ENCODE measurements at places on chromosomes 5 and 9.

DNA sequence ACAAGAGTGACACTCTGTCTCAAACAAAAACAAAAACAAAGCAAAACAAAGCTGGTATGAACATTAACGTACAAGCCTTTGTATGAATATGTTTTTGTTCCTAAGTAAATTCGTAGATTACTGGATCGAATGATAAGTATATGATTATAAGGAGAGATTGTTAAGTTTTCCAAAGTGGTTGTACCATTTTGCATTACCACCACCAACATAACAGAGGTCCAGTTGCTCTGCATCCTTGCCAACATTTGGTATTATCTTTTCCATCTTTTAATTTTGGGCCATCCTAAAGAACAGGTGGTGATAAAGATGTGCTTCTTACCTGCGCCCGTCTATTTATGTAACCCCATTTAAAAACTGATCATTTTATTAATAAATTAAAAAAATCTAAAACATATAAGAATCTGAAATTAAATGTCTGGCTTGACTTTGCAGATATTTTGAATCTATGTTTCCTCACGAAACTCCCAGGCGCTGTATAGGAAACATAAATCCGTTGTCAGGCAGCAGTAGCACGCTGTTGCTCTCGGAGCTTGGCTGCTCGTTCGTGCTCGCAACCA lies 593 bp upstream of the NAA35 start:
- no peak for DNase-seq

DNA sequence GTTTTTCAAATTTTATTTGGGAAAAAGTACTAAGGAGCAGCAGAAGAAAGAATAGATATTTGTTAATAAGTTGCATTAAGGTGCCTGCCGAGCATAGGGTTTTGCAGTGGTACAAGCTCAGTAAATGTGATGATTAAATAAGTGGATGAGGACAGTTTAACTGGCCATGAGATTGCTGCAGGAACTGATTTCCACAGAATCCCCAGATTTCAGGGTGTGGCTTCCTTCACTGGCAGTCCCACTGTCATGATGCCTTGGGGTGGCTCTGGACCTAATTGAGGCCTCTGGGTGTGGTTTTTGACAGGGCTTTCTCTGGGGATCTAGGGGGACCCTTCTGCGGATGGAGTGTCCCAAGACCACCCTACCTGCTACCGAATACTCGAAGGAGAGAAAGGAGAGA lies 1.4 kb downstream of the PHF24 start:
- no peak for DNase-seq

DNA sequence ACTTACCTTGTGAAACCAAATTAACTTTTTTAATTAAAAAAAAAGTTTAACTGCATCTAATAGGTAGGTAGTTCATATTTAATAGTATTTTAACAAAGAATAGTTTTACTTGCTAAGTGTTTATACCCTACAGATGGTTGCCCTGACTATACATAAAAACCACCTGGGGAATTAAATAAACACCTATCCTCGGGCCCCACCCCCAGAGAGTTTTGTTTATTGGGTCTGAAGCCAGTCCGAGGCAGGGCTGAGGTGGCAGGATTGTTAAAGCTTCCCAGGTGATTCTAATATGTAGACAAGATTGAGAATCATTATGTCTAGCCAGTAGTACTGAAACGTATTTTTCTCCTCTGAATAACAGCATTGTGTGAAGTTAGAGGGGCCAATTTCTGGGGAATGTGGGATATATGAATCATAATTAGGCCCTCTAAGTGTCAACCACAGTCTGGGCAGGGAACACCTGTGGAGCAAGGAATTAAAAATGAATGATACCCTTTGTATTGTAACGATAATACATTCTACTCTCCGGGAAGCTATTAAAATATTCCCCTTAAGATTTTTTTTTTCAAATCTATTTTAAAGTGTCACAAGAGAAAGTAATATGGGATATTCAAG lies 5.6 kb upstream of the PAM start:
- no peak for DNase-seq

DNA sequence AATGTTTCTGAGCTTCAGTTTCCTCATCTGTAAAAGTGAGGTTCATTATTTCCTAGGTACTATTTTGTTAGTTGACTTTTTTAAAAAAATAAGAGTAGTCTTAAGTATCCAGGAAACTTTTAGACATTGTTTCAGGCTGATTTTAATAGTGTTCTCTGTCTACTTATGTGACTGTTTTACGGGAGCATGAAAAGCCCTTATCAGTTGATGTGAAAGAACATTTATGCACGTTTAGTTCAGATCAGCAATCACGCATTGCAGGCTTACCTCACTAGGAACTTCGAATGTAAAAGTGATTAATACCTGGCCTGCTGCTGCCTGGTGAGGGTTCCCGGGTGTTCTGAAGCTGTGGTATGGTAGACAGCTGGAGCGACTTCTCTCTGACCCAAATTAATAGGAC lies 8.1 kb downstream of the SNX18 start:
- no peak for DNase-seq

GRCh38 chr5:156687514-156687913 lies 162.6 kb upstream of the PPP1R2B start:
- DNase-seq, result no peak

DNA sequence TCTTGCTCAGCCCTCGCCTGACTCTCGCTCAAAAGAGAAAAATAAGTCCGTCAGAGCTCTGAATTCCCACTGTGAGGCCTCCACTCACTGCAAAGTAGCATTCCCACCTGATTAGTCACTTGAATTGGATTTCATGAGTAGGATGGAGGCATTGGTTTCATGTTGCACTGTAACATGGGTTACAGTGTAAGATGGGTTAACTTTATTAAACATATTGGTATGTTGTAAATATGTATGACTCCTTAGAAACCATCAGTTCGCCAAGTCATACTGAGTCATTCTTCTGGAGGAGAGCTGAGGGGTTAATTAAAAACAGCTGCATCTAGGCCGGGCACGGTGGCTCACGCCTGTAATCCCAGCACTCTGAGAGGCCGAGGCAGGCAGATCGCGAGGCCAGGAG lies 93.8 kb upstream of the BNC2 start:
- DNase-seq, result no peak

GRCh38 chr9:79976257-79977073 lies 404.7 kb downstream of the TLE4 start:
- no peak for DNase-seq

GRCh38 chr9:14322211-14323082 lies 8.5 kb upstream of the NFIB start:
- peak; percentile 76 for DNase-seq

GRCh38 chr5:82436291-82436690 lies 158.1 kb upstream of the RPS23 start:
- DNase-seq, result no peak

DNA sequence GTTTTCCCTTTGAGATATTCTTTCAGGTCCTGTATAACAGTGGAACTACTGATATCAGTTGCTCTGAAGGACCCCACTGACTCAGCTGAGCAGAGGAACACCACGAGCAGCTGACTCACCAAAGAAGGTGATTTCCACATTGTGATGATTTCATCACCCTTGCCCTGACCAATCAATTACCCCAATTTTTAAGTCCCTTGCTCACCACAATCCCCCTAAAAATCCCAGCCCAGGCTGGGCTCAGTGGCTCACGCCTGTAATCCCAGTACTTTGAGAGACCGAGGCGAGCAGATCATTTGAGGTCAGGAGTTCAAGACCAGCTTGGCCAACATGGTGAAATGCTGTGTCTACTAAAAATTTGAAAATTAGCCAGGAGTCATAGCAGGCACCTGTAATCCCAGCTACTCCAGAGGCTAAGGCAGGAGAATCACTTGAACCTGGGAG lies 125.3 kb upstream of the ABCA1 start:
- DNase-seq, result peak; percentile 79

- no peak for DNase-seq
Measured at GRCh38 chr5:87787625-87788256, 375.0 kb upstream of the CCNH start.

DNA sequence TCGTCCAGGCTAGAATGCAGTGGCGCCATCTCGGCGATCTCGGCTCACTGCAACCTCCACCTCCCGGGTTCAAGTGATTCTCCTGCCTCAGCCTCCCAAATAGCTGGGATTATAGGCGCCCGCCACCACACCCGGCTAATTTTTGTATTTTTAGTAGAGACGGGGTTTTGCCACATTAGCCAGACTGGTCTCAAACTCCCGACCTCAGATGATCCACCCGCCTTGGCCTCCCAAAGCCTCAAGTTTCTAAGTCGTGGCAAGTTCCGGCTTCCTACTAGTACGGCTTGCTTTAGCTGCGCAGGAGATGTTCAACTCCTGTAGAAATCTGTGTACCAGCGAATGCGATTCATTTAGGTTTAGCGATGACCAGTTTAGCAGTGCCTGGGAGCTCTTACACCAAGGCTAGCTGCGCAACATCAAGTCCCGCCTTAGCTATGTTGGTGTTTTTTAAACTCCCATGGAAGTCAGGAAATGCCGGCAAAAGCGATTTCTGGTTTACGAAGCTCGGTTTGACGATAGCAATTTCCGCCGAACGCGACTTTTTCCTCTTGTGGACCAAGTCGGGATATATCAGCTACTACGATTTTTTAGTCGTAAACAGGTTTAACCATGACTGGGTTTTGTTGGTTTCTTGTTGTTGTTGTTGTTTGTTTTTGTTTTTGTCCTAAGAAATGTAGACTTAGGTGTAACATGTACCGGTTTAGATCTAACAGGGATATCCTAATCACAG lies 46.4 kb downstream of the ANXA2R start:
- DNase-seq, result peak; percentile 73

- peak; percentile 26 for DNase-seq
Measured at GRCh38 chr9:122463828-122464632, 13.7 kb downstream of the OR1J1 start.

GRCh38 chr5:178367736-178368120 lies 135.1 kb upstream of the PHYKPL start:
- DNase-seq, result no peak

DNA sequence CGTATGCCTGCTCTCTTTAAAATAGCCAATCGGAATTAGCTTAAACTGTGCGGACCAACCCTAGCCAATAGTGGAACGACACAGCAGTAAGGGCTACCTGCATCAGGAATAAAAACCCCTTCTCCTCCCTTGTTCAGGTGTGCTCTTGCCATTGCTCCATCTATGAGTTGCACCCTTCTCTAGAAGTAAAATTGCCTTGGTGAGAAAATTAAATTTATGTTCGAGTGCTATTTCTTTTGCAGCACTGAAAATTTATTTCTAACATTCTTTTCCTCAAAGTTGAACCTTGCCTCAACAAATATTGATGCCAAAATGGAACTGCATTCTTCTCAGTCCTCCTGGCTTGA lies 102.5 kb upstream of the SHB start:
- no peak for DNase-seq

DNA sequence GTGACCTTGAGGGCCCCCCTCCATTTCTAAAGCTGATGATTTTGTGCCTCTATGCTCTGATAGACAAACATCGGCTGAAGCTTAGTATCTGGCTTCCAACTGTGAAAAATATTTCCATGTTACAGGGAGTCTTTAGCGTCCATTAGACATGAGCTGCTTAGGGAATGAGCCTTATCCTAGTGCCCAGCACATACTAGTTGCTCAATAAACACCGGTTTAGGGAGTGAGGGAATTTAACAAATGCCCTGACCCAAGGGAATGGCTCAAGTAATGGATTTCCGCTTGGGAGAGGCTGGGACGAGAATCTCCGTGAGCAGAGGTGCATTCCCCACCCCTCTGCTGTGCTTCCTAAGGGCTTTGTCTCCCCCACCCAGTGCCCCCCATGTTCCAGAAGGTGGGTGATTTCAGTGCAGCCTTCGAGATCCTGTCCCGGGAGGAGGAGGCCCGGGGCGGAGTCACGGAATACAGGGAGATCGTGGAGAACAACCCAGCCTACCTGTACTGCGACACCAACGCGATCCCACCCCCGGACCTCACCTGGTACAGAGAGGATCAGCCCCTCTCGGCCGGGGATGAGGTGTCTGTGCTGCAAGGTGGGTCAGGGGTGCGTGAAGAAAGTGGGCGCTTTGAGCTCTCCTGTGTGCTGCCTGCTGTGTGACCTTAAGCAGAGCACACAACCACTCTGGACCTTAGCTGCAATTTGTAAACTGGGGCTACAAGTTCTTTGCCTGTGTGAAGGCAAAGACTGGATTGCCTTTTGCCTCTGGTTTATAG lies 65.7 kb upstream of the ASS1 start:
- DNase-seq, result no peak

DNA sequence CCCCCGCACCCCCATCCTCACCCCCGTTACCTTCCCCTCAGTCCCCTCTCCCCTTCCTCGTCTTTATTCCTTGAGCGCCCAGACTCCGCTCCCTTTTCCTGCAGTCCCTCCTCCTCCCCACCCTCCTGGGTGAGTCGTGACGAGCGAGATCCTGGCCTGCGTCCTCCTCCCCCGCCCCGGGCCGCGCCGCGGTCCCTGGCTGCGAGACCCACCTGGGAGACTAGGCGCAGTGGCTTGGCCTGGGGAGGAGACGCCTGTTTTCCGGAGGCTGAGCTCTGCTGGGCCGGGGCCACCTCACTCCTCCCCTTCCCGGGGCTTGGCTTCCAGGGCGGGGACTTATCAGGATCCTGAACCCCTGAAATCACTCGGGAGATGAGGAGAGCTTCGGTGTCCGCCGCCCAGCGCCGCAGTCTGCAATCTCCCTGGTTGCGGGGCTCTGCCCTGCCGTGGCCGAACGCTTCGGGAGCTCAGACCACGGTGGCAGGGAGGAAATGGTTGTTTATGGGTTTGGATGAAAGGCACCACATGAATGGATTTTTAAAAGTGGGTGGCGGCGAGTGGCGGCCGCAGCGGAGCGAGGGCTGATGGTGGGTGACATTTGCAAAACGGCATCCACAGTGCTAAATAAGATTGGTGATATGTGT lies 984 bp downstream of the STXBP1 start:
- DNase-seq, result peak; percentile 31

GRCh38 chr5:8396756-8397155 lies 527.8 kb downstream of the MTRR start:
- no peak for DNase-seq

- no peak for DNase-seq
Measured at GRCh38 chr9:75918154-75918553, 27.7 kb downstream of the PCSK5 start.

DNA sequence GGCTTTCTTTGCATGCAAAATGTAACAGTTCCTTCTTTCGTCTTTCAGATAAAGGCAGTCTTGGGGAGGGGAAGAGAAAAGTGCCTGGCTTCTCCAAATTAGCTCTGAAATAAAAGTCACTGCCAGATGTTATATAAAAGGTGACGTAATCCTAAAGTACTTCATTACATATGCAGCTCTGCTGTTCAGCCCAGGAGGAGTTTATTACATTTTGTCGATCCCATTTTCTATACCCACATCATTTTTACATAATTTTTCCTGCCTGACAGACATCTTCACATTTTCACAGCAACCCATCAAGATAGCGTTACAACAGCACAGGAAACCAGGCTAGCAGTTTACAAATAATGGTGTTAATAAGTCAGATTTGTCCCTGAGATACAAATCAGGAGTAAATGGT lies 86.7 kb upstream of the SLC30A5 start:
- DNase-seq, result no peak

DNA sequence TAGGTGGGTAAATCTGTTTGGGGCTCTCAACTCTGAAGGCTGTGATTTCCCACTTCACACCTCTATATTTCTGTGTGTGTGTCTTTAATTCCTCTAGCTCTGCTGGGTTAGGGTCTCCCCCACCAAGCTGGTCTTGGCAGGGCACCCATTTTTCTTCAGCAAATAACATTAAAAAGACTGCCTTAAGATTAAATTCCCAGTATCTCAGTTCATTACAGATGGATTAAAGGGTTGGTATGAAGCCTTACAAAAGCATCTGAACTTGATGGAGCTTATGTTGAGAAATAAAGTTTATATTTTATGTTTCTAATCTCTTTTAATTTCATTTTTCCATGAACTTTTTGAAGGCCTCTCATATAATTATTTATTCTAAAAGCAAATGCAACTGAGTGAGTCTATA lies 11.7 kb downstream of the PCAT7 start:
- no peak for DNase-seq

Data from stimulated activated naive CD8-positive, alpha-beta T cell treated with anti-CD3 and anti-CD28 coated beads, Interleukin-15, amount 100 ng/mL, for 72 hours (primary cell).